Activated CD8-positive, alpha-beta memory T cell treated with anti-CD3 and anti-CD28 coated beads for 1 hour (primary cell): ENCODE measurements at places on chromosomes 2 and 18.

GRCh38 chr2:70854411-70854810, 18.8 kb upstream of the CD207 start:
- no peak for DNase-seq

DNA sequence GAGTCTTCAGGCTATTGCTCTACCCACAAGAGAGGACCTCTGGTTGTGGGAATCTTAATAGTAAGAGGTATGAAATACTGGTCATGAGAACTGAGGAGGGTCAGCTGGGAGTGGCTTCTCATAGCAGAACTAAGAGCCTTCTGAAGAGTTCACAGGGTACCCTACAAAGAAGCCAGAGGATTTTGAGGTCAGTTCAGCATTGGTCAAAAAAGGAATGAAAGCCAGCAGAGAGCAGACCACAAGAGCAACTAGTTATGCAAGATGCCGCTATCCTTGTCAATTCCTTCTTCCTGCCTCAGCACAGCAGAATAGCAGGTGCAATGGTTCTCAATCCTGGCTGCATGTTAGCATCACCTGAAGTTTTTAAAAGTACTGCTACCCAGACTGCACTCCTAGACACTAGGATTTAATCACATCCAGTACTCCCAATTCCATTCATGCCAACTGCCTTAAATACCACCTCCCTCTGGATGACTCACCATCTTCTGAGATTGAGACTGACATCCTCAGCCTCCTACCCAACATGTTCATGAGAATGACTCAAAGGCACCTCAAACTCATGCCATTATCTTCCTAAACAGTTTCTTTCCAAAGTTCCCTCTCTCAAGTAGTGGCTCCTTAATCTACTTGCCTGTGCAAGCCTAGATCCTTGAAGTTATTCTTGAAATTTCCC, 81.0 kb upstream of the RBMS1 start:
- DNase-seq = no peak

- DNase-seq = no peak
Measured at GRCh38 chr2:143633419-143633818, 504.2 kb downstream of the ARHGAP15 start.

DNA sequence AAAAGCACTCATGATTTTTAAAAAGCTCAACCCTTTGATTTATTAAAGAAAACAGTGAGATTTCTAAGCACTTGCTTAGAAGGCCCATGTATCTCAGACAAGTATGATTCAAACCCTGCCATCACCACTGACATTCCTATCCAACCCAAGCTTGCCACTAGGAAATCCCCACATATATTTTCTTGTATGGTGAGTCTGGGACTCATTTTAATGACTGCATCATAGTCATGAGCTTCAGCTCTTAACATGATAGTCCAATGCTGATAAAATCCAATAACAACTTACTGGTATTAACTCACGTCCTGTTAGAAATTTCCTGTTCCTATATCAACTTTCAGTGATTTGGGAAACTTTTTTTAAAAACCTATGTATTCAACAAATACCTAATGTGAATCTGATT, 39.4 kb upstream of the NCKAP5 start:
- DNase-seq = no peak

DNA sequence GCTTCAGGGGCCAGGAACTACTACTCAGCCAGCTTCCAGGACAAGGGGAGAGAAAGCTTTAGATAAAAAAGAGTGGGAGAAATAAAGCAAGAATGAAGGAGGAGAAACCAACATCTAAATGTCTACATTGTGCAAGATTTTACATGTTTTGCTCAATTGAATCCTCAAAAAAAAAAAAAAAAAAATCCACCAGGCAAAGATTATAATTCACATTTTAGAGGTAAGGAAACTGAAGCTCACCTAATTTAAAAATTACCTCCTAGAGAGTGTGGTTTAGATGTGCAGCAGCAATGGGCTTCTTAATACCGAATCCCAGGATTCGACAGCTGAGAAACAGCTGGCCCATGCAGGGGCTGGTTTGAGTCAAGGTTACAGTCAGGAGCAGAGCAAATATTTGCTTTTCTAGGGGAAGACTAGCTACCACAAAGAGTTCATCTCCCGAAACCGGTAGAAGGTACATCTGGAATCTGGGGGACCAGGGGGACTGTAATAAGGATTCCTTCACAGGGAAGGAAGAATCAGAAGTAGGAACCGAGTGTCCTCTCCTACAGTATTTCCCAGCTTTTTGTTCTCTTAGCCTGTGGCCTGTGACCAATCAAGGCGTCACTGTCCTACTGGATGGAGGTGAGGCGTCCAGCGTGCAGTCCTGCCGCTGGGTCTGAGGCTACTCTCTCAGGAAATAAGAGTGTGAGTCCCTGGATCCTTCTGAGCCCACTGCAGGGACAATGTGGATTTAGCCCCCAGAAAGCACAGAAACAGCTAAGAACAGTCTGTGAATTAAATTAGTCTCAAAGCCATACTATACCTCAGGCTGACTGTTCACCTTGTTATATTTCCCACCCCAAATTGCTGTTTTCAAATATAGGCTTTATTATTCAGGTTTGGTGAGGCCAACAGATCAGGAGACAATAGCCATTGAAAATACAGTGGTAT, 42.3 kb downstream of the IL1R2 start:
- no peak for DNase-seq

- no peak for DNase-seq
Measured at GRCh38 chr2:46493241-46493970, 14.0 kb downstream of the TMEM247 start.

GRCh38 chr2:143762176-143762928, 633.1 kb downstream of the ARHGAP15 start:
- no peak for DNase-seq

- DNase-seq = no peak
Measured at GRCh38 chr2:104889960-104890684, 36.2 kb downstream of the POU3F3 start.

- DNase-seq = no peak
Measured at GRCh38 chr2:150688016-150688415, 200.5 kb upstream of the RND3 start.

- DNase-seq = no peak
Measured at GRCh38 chr2:239436076-239436475, 35.3 kb upstream of the HDAC4 start.

- no peak for DNase-seq
Measured at GRCh38 chr2:239640210-239640609, 239.4 kb upstream of the HDAC4 start.

- DNase-seq = no peak
Measured at GRCh38 chr2:168641636-168642035, 160.8 kb upstream of the NOSTRIN start.

DNA sequence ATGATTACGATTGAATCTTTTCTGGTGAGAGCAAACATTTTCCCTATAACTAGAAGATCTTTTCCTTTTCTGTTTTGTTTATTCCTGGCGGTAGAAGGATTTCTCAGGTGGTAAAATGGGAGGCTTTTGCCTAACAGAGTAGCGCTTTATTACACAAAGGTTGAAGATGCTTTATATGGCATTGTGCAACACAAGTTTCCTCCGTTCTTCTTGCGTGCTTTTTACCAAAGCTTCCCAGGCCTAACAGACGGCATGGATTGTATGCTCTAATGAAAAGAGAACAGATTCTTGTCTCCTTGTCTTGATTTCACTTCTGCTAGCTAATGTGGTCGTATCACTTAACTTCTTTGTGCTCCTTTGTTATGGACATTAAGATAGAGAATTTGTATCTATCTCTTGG, 43.8 kb downstream of the MYO1B start:
- no peak for DNase-seq

DNA sequence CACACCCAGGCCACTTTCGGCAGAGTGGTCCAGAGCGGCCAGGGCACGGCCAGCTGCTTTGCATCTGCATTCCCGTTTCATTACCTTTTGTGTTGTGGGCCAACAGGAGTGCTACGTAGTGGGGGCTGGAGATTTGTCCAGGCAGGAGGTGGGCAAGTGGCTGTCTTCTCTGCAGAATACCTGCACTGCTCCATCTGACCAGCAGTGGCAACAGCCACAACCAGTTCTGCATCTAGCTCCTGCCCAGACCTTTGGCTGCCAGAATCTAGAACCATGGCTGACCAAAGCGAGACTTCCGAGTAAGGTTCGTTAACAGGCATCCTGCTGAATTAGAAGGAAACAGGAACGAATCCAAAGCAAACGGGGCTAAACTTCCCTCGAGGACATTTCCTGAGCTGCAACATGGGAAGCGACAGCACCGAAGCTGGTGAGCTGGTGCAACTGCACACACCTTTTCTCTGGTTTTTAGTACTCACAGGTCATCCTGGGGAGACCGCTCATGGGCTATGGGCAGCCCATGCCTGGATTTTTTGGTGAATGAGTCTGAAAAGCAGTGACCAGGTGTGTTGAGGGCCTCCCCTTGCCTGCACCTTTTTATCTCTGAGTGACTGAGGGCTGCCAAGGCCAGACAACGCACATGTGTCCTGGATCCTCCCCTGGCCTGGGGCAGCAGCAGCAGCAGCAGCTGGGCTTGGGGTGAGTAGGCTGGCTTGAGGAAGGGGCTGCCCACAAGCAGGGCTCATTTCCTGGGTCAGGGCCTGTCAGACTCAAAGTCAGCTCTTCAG, 10.5 kb downstream of the GDF7 start:
- no peak for DNase-seq

DNA sequence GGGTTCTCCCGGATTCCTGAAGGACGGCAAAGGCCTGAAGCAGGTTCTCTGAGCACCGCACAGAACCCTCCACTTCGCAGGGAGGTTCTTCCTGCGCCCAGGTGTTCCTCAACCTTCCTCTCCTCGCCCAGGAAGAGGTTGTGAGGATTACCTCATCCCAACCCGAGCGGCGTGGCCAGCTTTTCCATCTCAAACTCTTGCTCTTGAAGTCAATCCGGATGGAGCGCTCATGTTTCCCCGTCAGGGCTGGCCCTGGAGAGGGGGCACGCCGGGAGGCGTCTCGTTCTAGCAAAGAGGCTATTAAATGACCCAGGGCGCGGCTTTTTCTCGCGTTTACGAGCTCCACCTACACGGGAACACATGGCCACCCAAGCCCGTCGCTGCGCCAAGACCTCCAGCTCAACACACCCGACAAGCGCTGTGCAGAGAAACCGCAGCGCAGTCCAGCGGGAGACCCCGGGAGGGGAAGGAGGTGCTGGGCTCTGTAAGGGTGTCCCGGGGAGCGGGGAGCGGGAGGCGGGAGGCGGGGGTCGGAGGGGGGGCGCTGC, 540 bp upstream of the RAB10 start:
- DNase-seq = no peak

GRCh38 chr2:99689145-99689742, 199.4 kb upstream of the REV1 start:
- no peak for DNase-seq

DNA sequence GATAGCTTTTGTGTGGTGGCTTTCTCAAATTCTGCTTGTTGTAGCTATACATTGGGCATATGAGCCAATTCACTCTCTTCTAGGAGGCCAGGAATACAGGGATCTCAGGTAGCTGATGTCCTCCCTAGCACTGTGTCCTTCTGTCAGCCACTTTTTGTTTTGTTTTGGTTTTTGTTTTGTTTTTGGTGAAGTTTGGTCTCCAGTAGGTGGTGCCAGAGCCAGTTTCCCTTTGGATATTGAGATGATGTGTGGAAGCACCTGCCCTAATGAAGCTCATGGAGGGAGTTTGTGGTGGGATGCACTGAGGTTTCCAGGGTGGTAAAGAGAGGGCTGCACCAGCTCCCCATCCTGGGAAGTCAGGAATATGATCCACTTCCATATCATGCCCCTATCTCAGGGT, 100.5 kb upstream of the VWC2L start:
- no peak for DNase-seq

GRCh38 chr2:10561288-10562035, 113.3 kb upstream of the ODC1 start:
- no peak for DNase-seq

- DNase-seq = no peak
Measured at GRCh38 chr18:47587587-47587986, 336.1 kb upstream of the SKOR2 start.

DNA sequence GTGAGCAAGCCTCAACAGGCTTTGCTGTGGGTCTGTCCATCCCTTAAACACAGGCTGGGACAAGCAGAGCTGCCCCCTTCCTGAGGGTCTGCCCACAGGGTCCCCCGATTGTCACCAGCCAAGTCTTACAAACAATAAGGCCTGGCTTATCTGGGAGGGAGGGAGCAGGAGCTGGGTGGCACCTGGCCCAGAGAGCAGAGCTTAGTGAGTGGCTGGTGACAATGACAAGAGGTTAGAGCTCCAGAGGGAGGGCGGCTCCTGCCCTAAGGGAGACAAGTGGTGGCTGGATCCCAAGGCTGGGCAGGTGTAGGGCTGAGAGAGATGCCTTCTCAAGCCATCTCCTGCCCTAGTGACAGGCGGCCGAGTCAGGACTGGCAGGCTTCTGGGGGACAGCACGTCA, 125.5 kb downstream of the KLHL29 start:
- no peak for DNase-seq

- no peak for DNase-seq
Measured at GRCh38 chr2:64133828-64134227, 10.4 kb downstream of the PELI1 start.

GRCh38 chr2:234426616-234427015, 70.3 kb downstream of the ARL4C start:
- DNase-seq = no peak

DNA sequence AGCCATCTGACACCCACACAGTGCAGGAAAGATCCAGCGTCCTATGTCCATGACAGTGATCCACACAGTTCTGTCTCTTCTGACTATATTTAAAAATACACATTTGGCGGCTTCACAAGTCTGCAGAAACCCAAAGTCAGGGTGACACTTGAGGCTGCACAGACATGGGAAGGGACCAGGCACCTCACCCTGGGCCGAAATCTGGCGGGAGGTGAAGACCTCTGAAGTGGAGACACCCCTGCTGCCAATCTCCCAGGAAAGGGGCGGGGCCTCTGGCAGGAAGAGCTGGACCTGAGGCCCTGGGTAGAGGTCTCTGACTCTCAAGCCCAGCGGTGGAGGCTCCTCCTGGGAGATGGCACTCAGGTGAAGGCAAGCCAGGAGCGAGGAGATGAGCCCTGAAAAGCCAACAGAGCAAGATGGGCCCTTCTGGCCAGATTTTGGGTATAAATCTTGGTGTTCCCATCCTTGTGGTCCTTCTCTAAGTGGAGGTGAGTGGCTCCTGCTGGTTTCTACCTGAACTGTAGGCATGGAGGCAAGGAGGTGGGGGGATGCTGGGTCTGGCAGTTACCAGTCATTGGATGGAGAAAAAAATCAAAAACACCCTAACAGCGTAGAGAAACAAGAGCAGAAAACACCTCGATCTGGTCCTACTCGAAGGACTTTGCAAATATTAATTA, 248.4 kb downstream of the HDAC4 start:
- no peak for DNase-seq

DNA sequence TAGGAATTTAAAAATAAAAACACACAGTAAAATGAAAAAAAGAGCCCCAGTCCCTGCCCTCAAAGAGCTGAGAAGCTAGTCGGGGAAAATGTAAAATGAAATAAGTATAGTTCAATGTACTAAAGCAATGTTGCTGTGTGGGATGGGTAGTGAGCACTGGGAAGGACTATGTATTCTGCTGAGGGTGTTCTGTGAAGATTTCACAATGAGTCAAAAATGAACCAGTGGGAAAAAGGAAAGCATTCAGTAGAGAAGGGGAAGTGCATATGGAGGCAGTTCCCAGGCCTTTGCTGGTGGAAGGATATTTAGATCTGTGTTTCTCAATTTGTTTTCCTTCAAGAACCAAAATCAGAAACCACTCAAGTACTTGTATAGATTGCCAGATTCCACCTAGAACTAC, 1094.7 kb upstream of the KLHL29 start:
- DNase-seq = no peak
